Stimulated activated CD4-positive, alpha-beta T cell treated with anti-CD3 and anti-CD28 coated beads, Interleukin-1b, Interleukin-23, amount 100 ng/mL, for 1 hour (primary cell): ENCODE measurements at places on chromosomes 16 and 17.
A peak's percentile ranks its signal among the peaks of the same experiment; 100 is the strongest.

- DNase-seq, result no peak
These were observed 13.9 kb upstream of the CES1 start for GRCh38 chr16:55846598-55847346.

DNA sequence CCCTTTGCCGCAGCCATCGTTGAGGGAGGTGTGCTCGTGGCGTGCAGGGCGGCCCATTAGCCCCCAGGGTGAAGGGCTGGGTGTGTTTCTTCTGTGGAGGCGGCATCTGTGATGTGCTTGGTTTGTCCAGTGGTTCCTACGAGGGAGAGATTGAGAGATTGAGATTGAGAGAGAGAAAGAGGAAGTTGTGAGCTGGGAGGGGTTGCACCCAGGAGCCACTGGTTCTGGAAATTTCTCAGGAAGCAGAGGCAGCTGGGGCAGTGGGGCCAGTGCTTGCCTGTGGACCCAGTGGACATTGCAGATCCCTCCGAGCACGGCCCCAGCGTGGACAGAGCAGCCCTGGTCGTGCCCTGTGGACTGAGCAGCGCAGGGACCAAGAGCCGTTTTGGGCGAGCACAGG, 72.0 kb upstream of the ZNF750 start:
- DNase-seq, result no peak

DNA sequence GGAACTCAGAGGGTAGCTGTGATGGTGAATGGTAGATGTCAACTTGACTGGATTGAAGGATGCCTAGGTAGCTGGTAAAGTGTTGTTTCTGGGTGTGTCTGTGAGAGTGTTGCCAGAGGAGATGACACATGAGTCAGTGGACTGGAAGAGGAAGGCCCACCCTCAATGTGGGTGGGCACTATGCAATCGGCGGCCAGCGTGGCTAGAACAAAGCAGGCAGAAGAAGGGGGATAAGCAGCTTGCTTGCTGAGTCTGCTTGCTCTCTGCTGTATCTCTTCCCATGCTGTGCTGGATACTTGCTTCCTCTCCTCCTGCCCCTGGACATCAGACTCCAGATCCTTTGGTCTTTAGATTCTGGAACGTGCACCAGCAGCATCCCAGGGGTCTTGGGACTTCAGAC, 128.1 kb downstream of the AIPL1 start:
- DNase-seq, result no peak

DNA sequence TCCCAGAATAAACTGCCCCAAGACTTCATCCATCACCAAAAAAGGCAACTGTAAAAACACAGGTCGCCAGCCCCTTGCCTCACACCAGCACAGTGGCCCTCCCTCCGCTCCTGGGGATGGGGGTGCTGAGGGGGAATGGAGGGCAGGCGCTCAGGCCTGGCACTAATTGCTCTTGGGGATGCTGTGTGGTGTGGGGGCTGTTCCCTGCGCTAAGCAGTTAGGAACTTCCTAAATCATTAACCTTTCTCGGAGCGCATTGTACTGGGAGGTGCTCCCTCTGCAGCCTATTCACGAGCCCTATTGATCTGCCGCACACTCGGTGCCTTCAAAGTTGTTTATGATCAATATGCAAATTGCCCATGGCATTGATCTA, 199.9 kb downstream of the ZFHX3 start:
- DNase-seq, result no peak

DNA sequence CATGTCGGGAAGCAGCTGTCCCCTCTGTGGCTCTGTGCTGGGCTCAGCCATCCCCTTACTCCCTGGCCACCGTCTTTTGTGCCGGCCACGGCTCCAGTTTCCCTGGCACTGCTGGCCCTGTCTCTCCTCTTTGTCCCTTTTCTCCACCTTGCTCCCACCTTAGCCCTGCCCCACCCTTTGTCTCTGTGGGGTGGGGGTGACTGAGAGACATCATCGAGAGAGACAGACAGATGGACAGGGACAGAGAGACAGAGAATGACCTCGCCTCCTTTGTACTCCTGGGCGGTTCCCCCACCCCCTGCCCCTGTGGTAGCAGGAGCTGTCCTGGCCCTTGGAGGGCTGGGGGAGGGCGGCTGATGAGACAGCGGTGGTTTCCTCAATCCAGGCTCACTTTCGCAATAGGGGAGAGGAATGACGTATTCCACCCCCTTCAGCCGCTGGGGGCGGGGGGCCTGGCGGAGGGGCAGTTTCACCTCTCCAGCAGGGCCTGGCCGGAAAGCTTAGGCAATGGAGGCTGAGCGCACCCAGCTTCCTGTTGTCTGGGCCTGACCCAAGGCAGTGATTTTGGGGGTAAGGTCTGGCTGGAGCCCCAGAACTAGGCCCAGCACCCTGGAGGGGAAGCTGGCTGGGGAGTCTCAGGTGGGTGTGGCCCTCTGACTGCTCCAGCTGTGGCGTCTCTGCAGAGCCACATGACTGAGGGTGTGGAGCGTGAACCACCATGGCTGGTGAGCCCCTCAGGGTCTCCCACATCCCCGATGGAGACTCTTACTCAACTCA, 7.3 kb downstream of the FMNL1 start:
- DNase-seq, result peak; percentile 45

- no peak for DNase-seq
These were observed 86.8 kb downstream of the ZNF778 start for GRCh38 chr16:89304181-89304851.

GRCh38 chr17:49971199-49971847, 2.3 kb downstream of the DLX4 start:
- DNase-seq, result no peak

GRCh38 chr17:81804559-81805399, 829 bp downstream of the GCGR start:
- DNase-seq, result no peak

- DNase-seq, result no peak
These were observed 356.2 kb downstream of the SEC14L1 start for GRCh38 chr17:77496831-77497577.

- no peak for DNase-seq
These were observed 3.7 kb downstream of the DYNLL2 start for GRCh38 chr17:58086953-58087352.

DNA sequence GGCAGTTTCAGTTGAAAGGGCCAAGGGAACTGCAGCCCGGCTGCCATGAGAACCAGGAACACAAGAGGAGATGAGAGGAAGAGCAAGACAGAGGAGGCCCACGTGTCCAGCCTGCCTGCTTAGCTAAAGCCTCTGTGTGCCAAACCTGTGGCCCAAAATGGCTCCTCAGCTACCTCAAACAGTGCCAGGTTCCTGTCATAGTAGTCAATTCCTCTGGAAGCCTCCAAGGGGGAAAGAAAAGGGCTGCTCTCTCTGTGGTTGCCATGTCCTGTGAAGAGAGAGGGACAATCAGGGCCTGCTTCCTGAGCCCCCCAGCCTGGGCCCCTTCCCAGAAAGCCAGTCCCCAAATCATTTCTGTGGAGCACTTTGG, 5.2 kb downstream of the SLC12A4 start:
- DNase-seq, result no peak
